Left lobe of liver (tissue), 2 donors: ENCODE measurements at places on chromosomes 2 and 18. TPM values are rescaled to one million over a fixed set of nuclear protein-coding genes. Genes with fewer than 3 reads are reported as not detected.

GRCh38 chr2:39408351-39409136 lies 28.5 kb downstream of the MAP4K3 start:
- no peak for DNase-seq

DNA sequence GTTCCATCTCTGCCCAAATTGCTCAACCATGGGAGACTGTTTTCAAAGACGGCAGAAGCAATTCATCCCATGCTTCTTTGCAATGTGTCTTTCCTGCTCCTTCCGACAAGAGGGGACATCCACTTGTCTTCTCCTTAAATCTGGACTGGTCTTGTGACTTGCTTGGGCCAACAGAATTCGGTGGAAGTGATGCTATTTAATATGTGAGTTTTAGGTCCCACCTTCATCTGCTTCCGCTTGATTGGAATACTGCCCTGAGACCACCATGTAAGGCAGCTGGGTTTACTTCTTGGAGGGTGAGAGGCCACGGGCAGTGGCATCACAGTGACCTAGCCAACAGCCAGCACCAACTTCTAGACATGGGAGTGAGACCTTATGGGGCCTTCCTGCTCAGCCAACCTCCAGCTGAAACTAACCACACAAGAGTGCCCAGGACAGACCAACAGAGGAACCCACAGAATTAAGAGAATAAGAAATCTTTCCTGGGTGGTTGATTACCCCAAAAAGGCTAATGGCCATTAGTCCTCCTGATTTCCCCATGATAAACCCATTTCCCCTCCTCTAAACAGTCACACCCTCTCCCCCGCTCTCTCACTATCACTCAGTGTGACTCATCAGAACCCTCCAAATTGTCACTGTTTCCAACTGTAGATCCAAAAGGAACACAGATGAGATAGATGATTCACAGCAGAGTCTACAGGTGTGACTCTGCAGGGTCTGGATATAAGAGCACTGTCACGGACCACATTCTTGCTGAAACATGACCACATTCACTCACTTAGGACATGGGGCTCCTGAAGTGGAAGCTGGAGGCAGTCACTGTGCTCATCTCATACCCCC lies 16.2 kb upstream of the RHOB start:
- DNase-seq: no peak

CD302 gene
- total RNA-seq: 98.8 TPM

GCKR gene
- 142 TPM for total RNA-seq

TTN gene
- 1.1 TPM for total RNA-seq

AP1S3 gene
- total RNA-seq: 1.3 TPM
